Parietal lobe (tissue), 2 donors: ENCODE measurements at places on chromosomes 1 and 21. TPM values are rescaled to one million over a fixed set of nuclear protein-coding genes. Genes with fewer than 3 reads are reported as not detected.

Gene C1orf94
- total RNA-seq = 1.3 TPM

Gene C1orf50
- total RNA-seq = 17.2 TPM

Gene LCE2B
- not detected for total RNA-seq

Gene ACBD3
- 37.2 TPM for total RNA-seq

Gene AMPD1
- total RNA-seq = not detected

Gene NBPF20
- 10.6 TPM for total RNA-seq

Gene KCNA2
- total RNA-seq = 8.8 TPM

Gene C21orf58
- total RNA-seq = 5.9 TPM

Gene RIMKLA
- total RNA-seq = 32.6 TPM

Gene TENT5C
- total RNA-seq = 2.5 TPM
